Astrocyte (in vitro differentiated cells and primary cell): ENCODE measurements at places on chromosomes 5 and 9. TPM values are rescaled to one million over a fixed set of nuclear protein-coding genes. Genes with fewer than 3 reads are reported as not detected.

DNA sequence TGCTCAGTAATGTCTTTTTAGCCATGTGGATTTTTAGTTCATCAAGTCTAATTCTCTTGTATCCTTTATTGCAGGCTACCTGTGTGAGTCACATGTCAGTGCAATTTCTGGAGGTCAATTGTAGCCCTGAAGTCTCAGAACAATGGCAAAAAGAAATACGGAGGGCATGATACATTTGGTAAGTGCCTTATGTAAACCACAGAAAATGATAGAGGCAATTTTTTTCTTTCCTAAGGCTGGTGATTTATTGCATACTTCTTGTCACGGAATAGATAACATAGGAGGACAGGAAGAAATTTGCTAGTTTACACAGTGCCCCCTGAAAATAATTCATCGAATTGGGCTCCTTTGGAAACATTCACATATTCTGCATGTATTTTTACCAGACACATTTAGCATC lies 235.9 kb downstream of the DMRTA1 start:
- no peak overlapping the region for H3K4me3 ChIP-seq
- no peaks in the 10 kb centered on the region for H3K27me3 ChIP-seq
- peaks cover 11% of the 10 kb centered on the region for H3K4me1 ChIP-seq
- H3K27ac ChIP-seq, result peak overlapping the region; percentile 31
- no peaks in the 10 kb centered on the region for H3K36me3 ChIP-seq
- DNase-seq, result peak; percentile 29

DNA sequence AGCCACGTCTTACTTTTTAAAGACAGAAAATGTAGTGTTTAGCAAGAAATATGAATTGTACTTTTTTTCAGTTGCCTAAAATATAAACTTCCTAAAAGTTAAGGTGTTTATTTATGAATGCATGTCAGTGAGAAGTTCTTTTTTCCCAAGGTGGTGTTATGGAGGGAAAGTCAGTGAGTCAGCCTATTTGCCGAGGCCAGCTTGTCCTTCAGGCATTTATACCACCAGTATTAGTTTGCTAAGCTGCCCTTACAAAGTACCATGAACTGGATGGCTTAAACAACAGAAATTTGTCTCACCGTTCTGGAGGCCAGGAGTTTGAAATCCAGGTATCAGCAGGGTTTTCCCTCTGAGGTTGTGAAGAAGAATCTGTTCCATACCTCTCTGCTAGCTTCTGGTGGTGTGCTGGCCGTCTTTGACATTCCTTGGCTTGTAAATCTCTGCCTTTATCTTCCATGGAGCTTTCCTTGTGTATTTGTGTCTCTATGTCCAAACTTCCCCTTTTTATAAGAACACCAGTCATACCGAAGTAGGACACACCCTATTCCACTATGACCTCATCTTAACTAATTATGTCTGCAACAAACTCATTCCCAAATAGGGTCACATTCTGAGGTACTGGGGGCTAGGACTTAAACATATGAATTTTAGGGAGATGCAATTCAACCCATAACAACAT lies 38.4 kb downstream of the PRKACG start:
- no peak for DNase-seq
- no peaks in the 10 kb centered on the region for H3K4me1 ChIP-seq
- no peak overlapping the region for H3K4me3 ChIP-seq
- no peaks in the 10 kb centered on the region for H3K36me3 ChIP-seq

- no peaks in the 10 kb centered on the region for H3K4me1 ChIP-seq
- DNase-seq, result no peak
- no peak overlapping the region for H3K27ac ChIP-seq
- no peaks in the 10 kb centered on the region for H3K27me3 ChIP-seq
- H3K4me3 ChIP-seq, result no peak overlapping the region
- no peaks in the 10 kb centered on the region for H3K36me3 ChIP-seq
Measured at GRCh38 chr5:83220331-83220730, 143.0 kb downstream of the XRCC4 start.

SLC1A3 gene
- total RNA-seq, result 20.9 and 23.8 TPM in 2 replicates

DNA sequence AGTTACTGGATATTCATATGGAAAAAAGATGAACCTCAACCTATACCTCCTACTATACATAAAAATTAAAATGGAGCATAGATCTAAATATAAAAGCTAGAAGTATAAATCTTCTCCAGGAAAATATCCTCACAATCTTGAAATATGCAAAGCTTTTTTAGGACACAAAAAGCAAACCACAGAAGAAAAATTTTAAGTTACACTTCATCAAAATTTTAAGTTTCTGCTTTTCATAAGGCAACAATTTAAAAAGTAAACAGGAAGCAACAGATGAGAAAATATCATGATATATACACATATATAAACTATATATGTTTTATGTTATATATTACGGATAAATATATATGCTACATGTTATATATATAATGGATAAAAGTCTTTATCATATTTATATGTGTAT lies 157.5 kb downstream of the ADAMTS6 start:
- no peaks in the 10 kb centered on the region for H3K27me3 ChIP-seq
- no peak overlapping the region for H3K27ac ChIP-seq
- H3K4me3 ChIP-seq, result no peak overlapping the region
- peaks cover 10% of the 10 kb centered on the region for H3K4me1 ChIP-seq
- no peaks in the 10 kb centered on the region for H3K36me3 ChIP-seq

PCDHA10 gene
- 15.5 and 16.0 TPM in 2 replicates for total RNA-seq

DNA sequence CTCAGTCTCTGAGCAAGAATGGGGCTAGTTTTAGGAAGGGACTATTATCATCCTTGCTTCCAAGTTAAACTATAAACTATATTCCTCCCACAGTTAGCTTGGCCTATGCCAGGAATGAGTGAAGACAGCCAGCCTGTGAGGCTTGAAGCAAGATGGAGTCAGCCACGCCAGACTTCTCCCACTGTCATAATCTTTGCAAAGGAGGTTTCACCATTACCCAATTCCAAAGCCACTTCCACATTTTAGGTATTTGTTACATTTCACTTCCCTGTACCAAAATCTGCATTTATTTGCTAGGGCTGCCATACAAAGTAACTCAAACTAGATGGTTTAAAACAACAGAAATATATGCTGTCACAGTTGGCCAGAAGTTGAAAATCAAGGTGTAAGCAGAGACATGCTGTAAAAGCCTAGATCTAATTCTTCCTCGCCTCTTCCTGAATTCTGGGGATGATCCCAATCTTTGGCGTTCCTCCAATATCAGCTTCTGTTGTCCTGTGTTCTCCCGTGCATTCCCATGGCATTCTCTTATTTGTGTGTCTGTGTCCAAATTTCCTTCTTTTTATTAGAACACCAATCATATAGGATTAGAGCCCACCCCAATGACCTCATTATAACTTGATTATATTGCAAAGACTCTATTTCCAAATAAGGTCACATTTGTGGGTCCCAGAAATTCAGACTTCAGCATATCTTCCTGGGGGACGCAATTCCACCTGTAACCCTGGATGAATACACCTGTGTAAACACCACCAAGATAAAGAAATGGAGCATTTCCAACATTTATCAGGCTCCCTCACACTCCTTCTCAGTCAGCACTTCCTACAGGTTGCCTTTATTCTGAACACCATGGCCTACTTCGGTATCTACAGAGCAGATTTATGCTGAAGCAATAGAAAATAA lies 126.8 kb downstream of the GCNT1 start:
- no peaks in the 10 kb centered on the region for H3K27me3 ChIP-seq
- no peak overlapping the region for H3K27ac ChIP-seq
- H3K4me1 ChIP-seq, result no peaks in the 10 kb centered on the region
- no peaks in the 10 kb centered on the region for H3K36me3 ChIP-seq
- no peak for DNase-seq

DNA sequence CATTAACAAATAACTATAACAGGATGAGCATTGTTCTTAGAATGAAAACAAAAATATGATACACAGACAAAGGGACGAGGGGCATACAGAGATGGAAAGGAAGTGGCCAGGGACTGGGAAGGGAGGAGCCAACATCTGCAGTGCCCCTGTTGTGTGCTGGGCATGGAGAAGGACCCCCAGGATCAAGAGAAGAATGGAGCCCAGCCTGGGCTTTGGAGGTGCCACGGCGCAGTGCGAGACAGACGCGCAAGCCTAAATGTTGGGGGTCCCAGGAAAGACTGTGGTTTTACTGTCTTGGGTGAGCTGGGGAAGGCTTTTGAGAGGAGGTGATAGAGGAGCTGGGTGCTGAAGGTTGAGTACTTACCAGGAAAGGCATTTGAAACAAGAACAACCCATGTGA lies 28.4 kb upstream of the DUSP1 start:
- H3K4me3 ChIP-seq, result no peak overlapping the region
- no peaks in the 10 kb centered on the region for H3K27me3 ChIP-seq
- H3K4me1 ChIP-seq, result peaks cover 63% of the 10 kb centered on the region
- peak overlapping the region; percentile 86 for H3K27ac ChIP-seq
- no peaks in the 10 kb centered on the region for H3K36me3 ChIP-seq
- DNase-seq, result no peak

GRCh38 chr9:71747576-71747975 lies 20.7 kb downstream of the CEMIP2 start:
- H3K27ac ChIP-seq, result no peak overlapping the region
- peaks cover 19% of the 10 kb centered on the region for H3K4me1 ChIP-seq
- no peaks in the 10 kb centered on the region for H3K27me3 ChIP-seq

- no peaks in the 10 kb centered on the region for H3K27me3 ChIP-seq
- no peak overlapping the region for H3K4me3 ChIP-seq
- H3K36me3 ChIP-seq, result no peaks in the 10 kb centered on the region
- peaks cover 24% of the 10 kb centered on the region for H3K4me1 ChIP-seq
- no peak for DNase-seq
Measured at GRCh38 chr5:53399926-53400697, 80.3 kb upstream of the FST start.

GRCh38 chr9:34624475-34625185 lies 4.2 kb downstream of the ARID3C start:
- no peak overlapping the region for H3K27ac ChIP-seq
- H3K4me1 ChIP-seq, result peaks cover 6% of the 10 kb centered on the region
- H3K27me3 ChIP-seq, result peaks cover 58% of the 10 kb centered on the region
- H3K4me3 ChIP-seq, result no peak overlapping the region
- H3K36me3 ChIP-seq, result no peaks in the 10 kb centered on the region

- H3K27ac ChIP-seq, result no peak overlapping the region
- no peak for DNase-seq
- H3K36me3 ChIP-seq, result no peaks in the 10 kb centered on the region
- no peak overlapping the region for H3K4me3 ChIP-seq
- H3K4me1 ChIP-seq, result no peaks in the 10 kb centered on the region
Measured at GRCh38 chr5:177997846-177998245, 1.8 kb upstream of the PROP1 start.

DNA sequence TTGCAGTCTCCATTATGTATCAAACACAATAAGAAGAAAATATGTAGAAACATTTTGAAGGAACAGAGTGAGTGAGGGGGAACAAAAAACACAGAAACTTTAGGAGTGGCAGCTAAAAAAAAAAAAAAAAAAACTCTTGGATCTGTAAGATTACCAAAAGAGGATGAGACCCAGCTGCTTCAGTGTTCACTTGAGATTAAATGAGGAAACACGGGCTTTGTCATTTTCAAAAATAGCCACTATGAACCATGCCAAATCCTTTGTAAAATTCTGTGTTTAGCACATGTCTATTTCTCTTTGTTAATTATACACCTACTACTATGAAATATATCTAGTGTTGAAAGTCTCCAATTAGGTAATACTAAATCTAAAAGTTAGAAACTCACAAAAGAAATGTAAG lies 485.9 kb downstream of the EFNA5 start:
- DNase-seq, result no peak
- H3K4me3 ChIP-seq, result no peak overlapping the region
- H3K27me3 ChIP-seq, result no peaks in the 10 kb centered on the region
- no peaks in the 10 kb centered on the region for H3K36me3 ChIP-seq
- no peaks in the 10 kb centered on the region for H3K4me1 ChIP-seq

WDR31 gene
- total RNA-seq, result 1.6 and 2.1 TPM in 2 replicates

DNA sequence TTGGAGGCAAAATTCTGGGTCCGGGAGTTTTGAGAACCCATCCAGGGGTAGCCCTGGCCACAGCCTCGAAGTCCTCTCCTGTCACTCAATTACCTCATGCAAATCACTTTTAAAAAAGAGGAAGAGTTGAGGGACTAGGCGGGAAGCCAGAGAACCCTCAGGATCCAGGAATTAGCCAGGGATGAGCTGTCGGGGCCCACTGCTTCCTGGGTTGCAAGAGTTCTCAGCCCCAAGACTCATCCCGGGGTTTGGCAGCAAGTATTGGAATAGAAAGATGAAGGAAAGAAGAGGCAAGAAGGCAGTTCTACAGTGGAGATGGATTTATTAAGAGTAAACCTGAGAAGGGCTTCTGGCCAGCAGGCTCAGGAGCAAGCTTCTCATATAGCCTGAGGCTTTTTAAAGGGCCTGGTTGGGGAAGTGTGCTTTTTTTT lies 25.6 kb downstream of the C9orf50 start:
- H3K4me1 ChIP-seq, result peaks cover 18% of the 10 kb centered on the region
- no peak overlapping the region for H3K27ac ChIP-seq
- no peaks in the 10 kb centered on the region for H3K27me3 ChIP-seq
- peak; percentile 35 for DNase-seq

SPATA31D4 gene
- not detected in 2 replicates for total RNA-seq

DNA sequence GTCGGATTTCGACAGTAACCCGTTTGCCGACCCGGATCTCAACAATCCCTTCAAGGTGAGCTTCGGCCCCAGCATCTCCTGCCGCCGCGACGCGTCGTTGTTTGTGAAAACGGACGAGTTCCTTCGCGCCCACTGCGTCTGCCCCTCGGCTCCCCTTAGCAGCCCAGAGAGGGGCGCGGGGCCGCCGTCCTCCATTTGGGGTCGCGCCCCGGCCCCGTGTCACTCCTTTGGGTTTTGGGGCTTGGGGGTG lies 182 bp downstream of the SCAMP1 start:
- no peak for DNase-seq
- H3K27me3 ChIP-seq, result no peaks in the 10 kb centered on the region
- H3K4me1 ChIP-seq, result peaks cover 7% of the 10 kb centered on the region
- H3K36me3 ChIP-seq, result no peaks in the 10 kb centered on the region

GRCh38 chr9:110069326-110070248 lies 138.4 kb downstream of the C9orf152 start:
- H3K4me1 ChIP-seq, result peaks cover 26% of the 10 kb centered on the region
- DNase-seq, result peak; percentile 94
- no peaks in the 10 kb centered on the region for H3K27me3 ChIP-seq
- no peaks in the 10 kb centered on the region for H3K36me3 ChIP-seq
- no peak overlapping the region for H3K4me3 ChIP-seq
- peak overlapping the region; percentile 81 for H3K27ac ChIP-seq

DNA sequence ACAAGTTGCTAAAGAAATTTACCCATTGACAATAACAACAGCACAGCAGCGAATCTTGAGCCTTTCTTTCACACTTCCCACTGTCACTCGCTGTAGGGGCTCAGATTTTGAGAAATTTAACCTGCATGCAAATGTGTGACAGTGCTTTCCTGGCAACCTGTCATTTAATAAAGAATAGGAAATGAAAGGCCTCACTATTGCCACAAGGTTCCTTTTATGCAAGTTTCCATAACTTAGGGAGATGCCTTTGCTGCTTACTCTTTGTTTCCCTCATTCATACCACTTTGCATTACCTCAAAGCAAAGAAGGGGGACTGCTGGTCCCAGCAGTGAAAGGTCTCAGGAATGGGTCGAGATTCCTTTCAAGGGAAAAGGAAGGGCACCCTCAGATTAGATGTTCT lies 49.5 kb downstream of the PTCD2 start:
- no peak for DNase-seq
- no peaks in the 10 kb centered on the region for H3K27me3 ChIP-seq

GRCh38 chr5:5078009-5078897 lies 61.9 kb upstream of the ADAMTS16 start:
- H3K27me3 ChIP-seq, result peaks cover 2% of the 10 kb centered on the region
- H3K4me3 ChIP-seq, result no peak overlapping the region
- no peak overlapping the region for H3K27ac ChIP-seq
